Stimulated activated CD8-positive, alpha-beta memory T cell treated with anti-CD3 and anti-CD28 coated beads, Interleukin-12 subunit alpha, Interleukin-12 subunit beta, amount 100 ng/mL, for 4 hours (primary cell): ENCODE measurements at places on chromosomes 7 and 10.

DNA sequence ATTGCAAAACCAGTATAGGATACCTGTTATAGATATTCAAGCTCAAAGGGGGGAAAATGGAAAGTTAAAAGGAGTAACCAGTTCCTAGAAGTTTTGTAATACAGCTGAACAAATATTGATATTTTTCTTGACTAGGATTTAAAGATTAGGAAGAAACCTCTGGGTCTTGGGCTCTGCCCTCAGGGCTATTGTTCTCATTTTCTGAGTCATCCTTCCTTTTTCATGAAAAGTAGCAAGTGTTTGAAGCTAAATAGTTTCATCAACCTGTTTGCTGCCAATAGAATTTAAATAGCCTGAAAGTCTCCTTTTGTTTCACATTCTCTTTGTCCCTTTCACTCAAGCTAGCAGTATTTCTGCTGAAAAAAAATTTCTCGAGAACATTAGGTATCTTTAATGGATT, 1061.1 kb upstream of the GHITM start:
- no peak for DNase-seq

DNA sequence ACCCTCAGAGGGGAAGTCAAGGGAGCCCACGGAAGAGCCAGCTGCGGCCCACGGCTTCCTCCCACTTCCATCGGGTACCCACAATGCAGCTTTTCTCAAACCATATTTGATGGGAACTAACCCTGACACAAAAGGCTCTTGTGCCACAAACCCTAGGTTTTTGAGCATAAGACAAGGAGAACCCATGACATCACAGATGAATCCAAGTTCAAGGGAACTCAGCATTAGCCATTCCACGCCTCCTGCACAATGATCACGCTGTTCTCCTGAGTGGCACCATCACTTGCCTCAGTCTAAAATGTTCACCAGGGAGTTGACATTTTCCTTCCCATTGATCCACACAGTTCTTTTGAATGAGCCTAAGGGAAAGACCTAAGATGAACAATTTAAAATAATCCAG, 70.4 kb downstream of the ITIH5 start:
- no peak for DNase-seq

- no peak for DNase-seq
Measured at GRCh38 chr7:123533929-123534382, 439 bp downstream of the IQUB start.

DNA sequence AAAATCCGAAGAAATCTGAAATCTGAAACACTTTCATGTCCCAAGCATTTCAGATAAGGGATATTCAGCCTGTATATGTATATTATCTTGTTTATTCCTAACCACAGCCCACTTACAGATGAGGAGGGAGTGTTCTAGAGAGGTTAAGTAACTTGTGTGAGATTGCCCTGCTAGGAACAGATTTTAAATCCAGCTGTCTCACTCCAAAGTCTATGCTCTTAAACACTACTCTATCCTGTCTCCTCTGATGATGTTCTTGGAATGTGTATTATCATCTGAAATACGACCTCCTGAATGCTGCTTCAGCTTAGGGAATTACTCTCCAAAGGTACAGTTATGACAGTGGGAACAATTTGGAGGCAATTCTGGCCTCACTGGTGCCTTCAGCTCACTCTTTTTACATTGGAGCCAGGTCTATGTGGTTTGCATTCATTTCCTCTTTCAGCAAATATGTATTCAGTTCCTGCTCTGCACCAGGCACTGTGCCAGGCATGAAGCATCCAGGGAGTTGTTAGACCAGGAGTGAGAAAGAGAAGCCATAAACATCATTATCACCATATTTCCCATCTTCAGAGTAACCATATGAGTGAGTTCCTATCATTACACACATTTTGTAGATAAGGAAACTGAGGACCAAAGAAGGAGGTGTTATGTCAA, 70.2 kb downstream of the NOC3L start:
- DNase-seq: no peak

DNA sequence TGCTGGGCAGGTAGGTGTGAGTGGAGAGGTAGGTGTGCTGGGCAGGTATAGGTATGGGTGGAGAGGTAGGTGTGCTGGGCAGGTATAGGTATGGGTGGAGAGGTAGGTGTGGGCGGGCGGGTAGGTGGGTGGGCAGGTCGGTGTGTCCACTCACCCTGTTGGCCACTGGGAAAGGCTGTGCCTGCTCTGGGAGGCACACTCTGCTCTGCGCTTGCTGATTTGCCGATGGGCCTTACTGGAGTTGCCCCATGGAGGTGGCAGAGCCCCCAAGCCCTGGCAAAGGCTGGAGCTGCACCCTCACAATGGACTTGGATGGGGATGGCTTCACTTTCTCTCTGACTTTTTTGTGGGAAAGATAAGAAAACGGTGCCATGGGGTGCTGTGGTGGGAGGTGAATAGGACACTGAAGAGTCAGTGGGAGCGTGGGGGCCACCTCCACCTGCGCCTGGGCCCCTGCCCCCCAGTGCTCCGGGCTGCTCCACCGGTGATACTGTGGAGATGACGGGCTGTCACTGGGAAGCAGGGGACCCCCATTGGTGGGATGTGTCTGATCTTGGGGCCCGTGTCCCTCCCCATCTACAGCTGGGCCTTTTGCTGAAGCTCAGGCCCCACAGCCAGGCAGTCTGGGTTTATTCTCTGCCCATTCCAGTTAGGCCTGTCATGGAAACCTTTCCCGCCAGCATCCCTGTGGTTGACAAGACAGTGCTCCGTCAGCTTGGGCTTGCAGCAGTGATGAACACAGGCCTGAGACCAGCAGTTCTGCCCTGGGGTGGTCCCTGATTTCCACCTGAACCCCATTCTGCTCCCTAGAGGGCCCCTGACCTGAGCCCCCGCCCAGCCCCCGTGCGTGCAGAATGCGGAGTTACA, 75.0 kb downstream of the NKX6-2 start:
- no peak for DNase-seq

DNA sequence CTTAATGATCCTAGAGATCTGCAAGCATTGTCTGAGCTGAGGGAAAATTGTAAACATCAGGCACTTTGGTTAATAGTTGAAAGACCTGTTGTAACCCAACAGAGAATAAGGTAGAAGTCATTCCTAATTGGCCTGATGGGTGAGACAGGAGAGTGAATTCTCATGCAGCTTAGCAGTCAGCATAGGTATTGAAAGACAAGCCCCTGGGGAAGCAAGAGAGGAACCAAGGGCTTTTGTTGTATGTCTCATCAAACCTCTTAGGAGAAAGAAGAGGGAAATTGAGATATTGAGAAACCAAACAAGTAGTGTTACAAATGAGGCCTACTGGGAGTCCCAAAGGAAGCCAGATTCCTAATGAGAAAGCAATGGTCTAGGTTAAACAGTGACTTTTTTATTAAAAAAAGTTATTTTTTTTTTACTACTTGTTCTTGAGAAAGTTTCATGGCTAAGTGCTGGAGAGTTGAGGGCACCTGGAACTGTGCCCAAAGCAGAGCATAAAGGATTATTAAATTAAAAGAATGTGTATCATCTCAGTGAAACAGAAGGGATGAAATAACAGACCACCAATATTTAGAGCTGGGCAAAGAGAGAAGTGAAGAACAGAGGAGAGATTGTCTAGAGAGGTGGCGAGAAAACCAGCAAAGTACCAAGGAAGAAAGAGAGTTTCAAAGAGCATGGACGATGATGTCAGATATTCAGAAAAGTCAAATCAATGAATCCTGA, 168.9 kb downstream of the CDK14 start:
- DNase-seq: no peak

GRCh38 chr10:27413831-27414348, 90.2 kb upstream of the RAB18 start:
- no peak for DNase-seq

GRCh38 chr10:63396133-63396761, 69.5 kb downstream of the JMJD1C start:
- DNase-seq: no peak

- DNase-seq: no peak
Measured at GRCh38 chr10:126171555-126171954, 216.7 kb downstream of the ADAM12 start.

- DNase-seq: no peak
Measured at GRCh38 chr10:96645191-96645721, 58.4 kb upstream of the TM9SF3 start.

DNA sequence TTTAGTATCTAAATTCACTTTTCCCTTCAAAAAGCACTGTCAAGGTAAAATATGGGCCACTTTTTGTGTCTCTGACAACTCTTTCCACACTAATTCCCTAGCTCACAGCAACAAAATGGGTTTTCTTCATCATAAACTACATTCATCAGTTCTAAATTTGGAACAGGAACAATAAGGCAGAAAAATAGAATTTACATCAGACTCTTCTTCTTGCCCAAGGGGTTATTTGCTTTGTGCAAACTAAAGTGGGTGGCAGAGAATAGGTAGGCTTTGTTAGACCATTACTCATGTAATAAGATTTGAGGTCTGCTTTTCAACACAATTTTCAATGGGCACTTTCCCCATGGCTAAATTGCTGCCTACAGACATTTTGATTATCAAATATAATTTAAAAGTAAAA, 17.6 kb upstream of the PPP1R17 start:
- no peak for DNase-seq

DNA sequence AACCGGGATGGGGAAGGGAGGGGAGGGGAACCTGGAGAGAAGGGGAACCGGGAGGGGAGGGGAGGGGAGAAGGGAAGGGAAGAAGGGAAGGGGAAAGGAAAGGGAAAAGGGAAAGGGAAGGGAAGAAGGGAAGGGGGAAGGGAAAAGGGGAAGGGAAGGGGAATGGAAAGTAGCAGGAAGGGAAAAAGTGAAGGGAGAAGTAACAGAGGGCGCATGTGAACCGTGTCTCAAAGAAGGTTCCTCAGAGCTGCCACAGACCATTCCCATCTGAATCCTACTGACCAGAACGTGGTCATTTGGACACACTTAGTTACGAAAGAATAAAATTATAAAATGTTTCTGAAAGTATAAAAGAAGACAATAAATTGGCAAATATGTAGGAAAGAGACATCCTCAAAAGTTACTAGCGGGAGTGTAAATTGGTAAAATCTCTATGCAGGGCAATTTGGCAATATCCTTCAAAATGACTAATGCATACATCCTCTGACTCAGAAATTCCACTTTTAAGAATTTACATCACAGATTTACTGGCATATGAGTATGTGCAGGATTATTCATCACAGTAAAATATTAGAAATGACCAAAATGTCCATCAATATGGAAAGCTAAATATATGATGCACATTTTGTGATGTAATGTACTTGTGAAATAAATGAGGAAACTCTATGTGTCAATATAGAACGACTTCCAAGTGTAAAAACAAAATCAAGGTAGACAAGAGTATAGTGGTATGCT, 12.9 kb downstream of the C10orf67 start:
- DNase-seq: no peak

DNA sequence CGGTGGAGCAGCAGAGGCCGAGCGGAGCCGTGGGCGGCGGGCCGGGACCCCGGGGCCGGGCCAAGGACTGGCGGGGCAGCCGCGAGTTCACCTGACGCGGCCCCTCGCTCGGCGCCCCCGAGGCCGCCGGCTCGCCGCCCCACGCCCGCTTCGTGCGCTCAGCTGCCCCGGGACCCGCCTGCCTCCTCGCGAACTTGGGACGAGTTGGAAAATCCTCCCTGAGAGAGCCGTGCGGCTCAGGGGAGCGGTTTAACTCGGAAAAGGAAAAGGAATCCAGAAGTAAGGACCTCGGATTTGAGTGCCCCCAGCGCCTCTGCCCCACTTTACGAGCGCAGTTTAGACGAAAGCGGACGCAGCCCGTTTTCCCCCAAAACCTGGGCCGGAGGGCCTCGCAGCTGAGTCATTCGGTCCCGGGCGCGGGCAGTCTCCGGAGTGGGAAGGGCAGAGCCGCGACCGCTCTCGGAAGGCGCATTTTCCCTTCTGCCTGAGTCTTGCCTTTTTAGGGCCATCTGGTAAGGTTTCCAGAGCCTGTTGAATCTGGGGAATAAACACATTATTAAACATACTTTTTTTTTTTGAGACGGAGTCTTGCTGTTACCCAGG, 744 bp downstream of the CREM start:
- peak; percentile 45 for DNase-seq

DNA sequence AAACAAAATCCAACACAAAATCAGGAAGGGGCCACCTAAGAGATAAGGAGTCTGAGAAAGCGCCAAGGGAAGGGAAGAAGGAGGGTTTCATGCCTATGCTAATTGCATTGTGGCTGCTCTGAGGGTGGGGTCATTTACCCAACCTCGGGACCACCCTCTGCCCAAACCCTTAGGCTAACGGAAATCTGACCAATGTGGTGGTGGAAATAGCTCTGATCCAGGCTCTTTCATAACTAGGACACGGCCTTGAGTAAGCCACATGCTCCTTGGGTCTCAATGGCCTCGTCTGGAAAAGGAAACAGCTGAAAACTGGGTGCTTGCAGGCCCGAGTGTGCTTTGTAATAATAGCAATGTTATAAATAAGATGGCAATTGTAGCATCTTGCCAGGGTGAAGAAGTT, 14.9 kb upstream of the SRGN start:
- no peak for DNase-seq

GRCh38 chr7:106064316-106064715, 47.8 kb downstream of the SYPL1 start:
- no peak for DNase-seq

GRCh38 chr10:44477046-44477425, 92.1 kb upstream of the CXCL12 start:
- DNase-seq: no peak

DNA sequence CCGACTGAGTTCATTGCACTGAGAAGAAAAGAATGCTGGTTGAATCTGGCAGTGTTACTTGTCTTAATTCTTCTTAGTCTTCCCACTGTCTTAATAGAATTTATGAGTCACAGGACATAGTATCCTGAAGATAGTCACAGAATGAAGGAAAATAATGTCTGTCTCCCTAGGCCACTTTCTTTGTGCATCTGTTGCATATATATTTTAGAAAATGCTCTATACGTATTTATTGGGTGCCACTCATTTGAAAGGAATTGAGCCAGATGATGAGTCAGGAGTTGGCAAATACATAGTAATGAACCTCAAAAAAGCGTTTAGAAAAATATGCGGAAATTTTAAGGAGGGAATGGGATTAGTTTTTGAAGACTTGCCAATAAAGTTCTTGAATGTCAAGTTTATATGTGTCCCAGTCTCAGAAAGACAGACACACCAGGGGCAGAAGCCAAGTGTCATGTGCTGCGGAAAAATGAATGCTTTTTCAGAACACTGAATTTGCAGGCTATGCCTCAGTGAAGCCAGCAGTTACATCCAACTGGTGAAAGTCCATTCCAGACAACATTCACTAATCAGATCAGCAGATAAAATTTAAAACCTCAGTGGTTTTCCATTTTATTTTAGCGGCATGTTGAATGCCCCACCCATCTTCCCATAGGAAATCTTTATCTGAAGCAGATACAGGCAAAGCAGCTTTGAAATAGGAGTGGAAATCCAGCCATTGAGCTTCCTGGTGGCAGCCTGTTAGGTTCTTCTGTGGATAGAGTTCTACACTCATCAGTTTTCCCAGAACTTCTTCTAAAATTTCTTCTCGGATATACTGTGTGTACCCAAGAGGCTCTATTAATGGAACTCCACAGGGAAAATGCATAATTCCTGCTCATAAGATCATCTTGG, 308.4 kb downstream of the BICC1 start:
- DNase-seq: no peak

GRCh38 chr10:103699611-103700435, 155.6 kb downstream of the SH3PXD2A start:
- DNase-seq: no peak
